ENCODE measurements at places on chromosomes 16 and 17. TPM values are rescaled to one million over a fixed set of nuclear protein-coding genes. Genes with fewer than 3 reads are reported as not detected.

DNA sequence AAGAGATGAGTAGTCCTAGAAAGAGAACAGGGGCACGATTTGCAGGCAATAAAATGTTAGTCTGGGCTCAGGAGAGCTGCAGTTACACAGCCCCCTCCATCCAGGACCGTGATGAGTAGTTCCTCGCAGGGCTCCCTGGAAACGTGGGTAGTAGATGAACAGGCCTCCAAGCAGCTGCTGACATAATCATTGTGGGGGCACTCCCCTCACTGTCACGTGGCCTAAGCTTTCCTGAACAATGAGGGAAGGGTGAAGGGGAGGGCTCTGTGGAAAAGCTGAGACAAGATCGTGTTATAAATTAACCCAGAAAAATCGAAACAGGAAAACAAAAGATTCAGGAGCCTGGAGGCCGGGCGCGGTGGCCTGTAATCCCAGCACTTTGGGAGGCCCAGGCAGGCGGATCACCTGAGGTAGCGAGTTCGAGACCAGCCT, 1.3 kb upstream of the PER1 start:
- DNase-seq = peak; percentile 73

KRTAP4-1 gene
- not detected for total RNA-seq

ADAM11 gene
- not detected for total RNA-seq

TMEM256 gene
- total RNA-seq = not detected

DNA sequence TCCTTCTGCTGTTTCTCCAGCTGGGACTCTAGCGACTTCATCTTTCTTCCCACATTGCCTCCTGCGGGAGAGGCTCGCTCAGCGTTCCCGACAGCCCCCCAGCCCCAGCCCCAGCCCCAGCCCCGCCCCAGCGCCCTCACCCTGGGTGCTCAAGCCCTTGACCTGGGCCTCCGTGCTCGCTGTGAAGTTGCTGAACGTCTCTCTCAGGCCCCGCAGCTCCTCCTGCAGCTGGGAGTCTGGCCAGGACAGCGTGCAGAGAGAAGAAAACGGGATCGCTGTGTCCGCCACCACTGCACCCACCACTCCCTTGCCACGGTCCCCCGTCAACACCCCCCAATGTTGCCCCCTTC, 2.4 kb downstream of the ASGR1 start:
- peak; percentile 62 for DNase-seq

GRCh38 chr16:3953728-3954410, 73.4 kb upstream of the CREBBP start:
- DNase-seq = no peak

GRCh38 chr17:1542316-1542715, 20.3 kb downstream of the PITPNA start:
- DNase-seq = no peak

GRCh38 chr16:72159386-72159785, 12.6 kb downstream of the PMFBP1 start:
- no peak for DNase-seq

- no peak for DNase-seq
These were observed 3.3 kb downstream of the RPL13 start for GRCh38 chr16:89563639-89564392.

DNA sequence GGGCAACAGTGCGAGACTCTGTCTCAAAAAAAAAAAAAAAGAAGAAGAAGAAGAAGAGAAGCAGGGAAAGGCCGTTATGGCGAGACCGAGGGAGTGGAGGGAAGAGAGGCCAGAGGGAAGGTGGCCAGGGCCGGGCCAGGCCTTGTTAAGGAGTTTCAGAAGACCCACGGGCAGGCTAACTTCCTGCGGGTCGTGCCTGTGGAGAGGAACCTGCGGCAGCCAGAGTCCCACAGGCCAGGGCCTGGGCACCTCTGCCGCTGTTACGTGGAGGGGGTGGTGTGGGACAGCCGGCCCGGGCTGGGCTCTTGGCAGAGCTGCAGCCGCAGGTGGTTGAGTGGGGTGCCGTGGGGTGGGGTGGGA, 5.4 kb downstream of the WDR81 start:
- no peak for DNase-seq

Data from stomach (tissue), 19 donors.